Stimulated activated memory B cell treated with anti-CD40 and anti-IgM and Interleukin-4, amounts not matched to agents 10 μg/mL and 1 μg/mL and 100 μg/mL, for 72 hours (primary cell): ENCODE measurements at places on chromosomes 4 and X.
A peak's percentile ranks its signal among the peaks of the same experiment; 100 is the strongest.

- no peaks in the 10 kb centered on the region for H3K36me3 ChIP-seq
- H3K27ac ChIP-seq = no peak overlapping the region
- ATAC-seq = no peak
- H3K4me1 ChIP-seq = peaks cover 12% of the 10 kb centered on the region
Observed at GRCh38 chr4:10958226-10958856, 273.8 kb upstream of the CLNK start.

DNA sequence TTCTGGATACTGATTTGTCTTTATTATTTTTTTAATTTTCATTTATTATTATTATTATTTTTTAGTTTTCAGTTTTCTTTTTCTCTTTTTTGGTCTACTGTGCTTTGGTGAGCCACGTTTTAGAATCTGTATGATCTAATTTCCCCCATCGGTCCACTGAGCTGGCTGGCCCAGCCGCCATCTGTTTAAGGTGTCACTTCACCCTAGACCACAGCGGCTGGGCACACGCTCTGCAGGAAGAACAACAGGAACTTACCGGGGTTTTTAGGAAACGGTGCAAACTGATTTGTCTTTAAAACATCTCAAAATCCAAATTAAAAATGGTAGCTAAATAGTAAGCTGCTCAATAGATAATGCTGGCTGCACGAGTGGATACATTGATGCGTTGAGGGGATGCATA, 48.8 kb upstream of the AMOT start:
- H3K27ac ChIP-seq = no peak overlapping the region
- no peaks in the 10 kb centered on the region for H3K36me3 ChIP-seq
- no peaks in the 10 kb centered on the region for H3K27me3 ChIP-seq
- H3K4me1 ChIP-seq = peaks cover 13% of the 10 kb centered on the region
- no peak for ATAC-seq

DNA sequence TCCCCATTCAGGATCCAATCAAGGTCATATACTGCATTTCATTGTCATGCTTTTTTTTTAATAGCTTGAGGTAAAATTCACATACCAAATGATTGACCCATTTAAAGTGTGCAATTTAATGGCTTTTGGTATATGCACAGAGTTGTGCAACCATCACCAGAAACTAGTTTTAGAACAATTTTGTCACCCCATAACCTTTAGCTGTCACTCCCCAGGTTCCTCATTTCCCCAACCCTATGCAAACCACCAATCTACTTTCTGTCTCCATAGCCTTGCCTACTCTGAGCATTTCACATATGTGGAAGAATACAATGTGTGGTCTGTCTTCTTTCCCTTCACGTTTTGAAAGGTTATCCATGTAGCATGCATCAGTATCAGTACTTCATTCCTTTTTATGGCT, 1.4 kb upstream of the SMAD1 start:
- peak overlapping the region; percentile 70 for H3K4me3 ChIP-seq
- H3K4me1 ChIP-seq = peaks cover 12% of the 10 kb centered on the region
- no peaks in the 10 kb centered on the region for H3K36me3 ChIP-seq
- ATAC-seq = peak; percentile 31
- no peak overlapping the region for H3K27ac ChIP-seq
- H3K27me3 ChIP-seq = peaks cover 61% of the 10 kb centered on the region

- H3K27me3 ChIP-seq = no peaks in the 10 kb centered on the region
- peaks cover 42% of the 10 kb centered on the region for H3K36me3 ChIP-seq
- H3K27ac ChIP-seq = no peak overlapping the region
- H3K4me3 ChIP-seq = no peak overlapping the region
- H3K4me1 ChIP-seq = no peaks in the 10 kb centered on the region
Observed at GRCh38 chr4:13355111-13355880, 128.8 kb downstream of the RAB28 start.

DNA sequence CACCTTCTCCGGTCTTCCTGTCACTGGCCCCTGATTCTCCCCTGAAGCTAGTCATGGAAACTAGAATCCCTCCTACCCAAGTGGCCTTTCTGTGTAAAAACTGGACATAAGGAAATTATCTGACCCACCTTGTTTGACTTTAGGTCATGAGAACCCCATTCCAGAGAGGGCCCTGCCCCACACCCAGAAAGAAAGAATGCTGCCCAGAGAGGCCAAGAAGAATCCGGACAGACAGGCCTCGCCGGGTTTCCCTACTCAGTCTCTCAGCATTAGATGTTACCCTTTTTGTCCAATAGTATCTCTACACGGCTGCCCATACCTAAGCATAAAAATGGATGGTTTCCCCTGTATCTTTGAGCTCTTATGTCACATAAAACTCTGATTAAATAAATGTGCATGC, 83.3 kb upstream of the HELT start:
- no peak overlapping the region for H3K4me3 ChIP-seq
- H3K4me1 ChIP-seq = no peaks in the 10 kb centered on the region
- no peaks in the 10 kb centered on the region for H3K36me3 ChIP-seq

GRCh38 chr4:159296061-159296460, 193.2 kb downstream of the RAPGEF2 start:
- no peaks in the 10 kb centered on the region for H3K27me3 ChIP-seq
- H3K4me3 ChIP-seq = no peak overlapping the region
- peaks cover 12% of the 10 kb centered on the region for H3K4me1 ChIP-seq
- H3K36me3 ChIP-seq = peaks cover 11% of the 10 kb centered on the region

- no peak overlapping the region for H3K4me3 ChIP-seq
- peaks cover 5% of the 10 kb centered on the region for H3K4me1 ChIP-seq
- peaks cover 10% of the 10 kb centered on the region for H3K36me3 ChIP-seq
- ATAC-seq = no peak
- no peak overlapping the region for H3K27ac ChIP-seq
Observed at GRCh38 chrX:154452823-154453222, 5.3 kb upstream of the PLXNA3 start.

- no peaks in the 10 kb centered on the region for H3K4me1 ChIP-seq
- H3K27me3 ChIP-seq = no peaks in the 10 kb centered on the region
- no peak for ATAC-seq
- H3K27ac ChIP-seq = no peak overlapping the region
Observed at GRCh38 chr4:147633643-147634042, 16.4 kb downstream of the TMEM184C start.

DNA sequence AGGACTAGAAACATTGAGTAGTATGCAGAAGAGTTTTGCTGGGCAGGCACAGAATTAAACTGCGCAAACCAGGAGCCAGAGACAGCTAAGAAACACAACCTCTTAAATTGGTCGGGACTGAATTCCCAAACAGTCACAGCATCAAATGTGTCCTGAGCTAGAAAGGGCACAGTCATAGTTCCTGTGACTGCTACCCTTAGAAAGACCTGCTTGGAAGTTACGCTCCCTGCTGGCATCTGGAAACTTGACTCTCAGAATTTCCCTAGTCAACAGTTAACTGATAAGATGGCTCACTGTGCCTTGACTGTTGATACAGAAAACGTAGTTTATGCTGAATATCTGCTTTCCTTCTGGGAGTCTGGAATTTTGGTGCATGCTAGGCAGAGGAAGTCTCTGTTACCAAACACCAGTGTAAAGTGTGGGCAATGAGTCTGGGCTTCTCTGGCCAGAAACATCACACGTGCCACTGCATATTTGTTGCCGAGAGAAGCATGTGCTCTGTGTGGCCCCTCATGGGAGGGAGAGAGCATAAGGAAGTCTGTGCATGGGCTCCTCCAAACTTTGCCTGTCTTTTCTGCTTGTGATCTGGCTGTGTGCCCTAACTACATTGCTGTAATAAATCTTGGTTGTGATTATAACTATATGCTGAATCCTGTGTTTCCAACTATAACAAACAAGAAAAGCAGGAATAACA, 11.6 kb upstream of the EOLA2 start:
- no peaks in the 10 kb centered on the region for H3K27me3 ChIP-seq
- no peak overlapping the region for H3K4me3 ChIP-seq
- H3K4me1 ChIP-seq = no peaks in the 10 kb centered on the region
- H3K27ac ChIP-seq = no peak overlapping the region

- peak overlapping the region; percentile 97 for H3K27ac ChIP-seq
- H3K4me3 ChIP-seq = peak overlapping the region; percentile 89
- peaks cover 11% of the 10 kb centered on the region for H3K36me3 ChIP-seq
- H3K27me3 ChIP-seq = no peaks in the 10 kb centered on the region
- peaks cover 18% of the 10 kb centered on the region for H3K4me1 ChIP-seq
- ATAC-seq = no peak
Observed at GRCh38 chrX:154020536-154021115, 924 bp upstream of the IRAK1 start.

DNA sequence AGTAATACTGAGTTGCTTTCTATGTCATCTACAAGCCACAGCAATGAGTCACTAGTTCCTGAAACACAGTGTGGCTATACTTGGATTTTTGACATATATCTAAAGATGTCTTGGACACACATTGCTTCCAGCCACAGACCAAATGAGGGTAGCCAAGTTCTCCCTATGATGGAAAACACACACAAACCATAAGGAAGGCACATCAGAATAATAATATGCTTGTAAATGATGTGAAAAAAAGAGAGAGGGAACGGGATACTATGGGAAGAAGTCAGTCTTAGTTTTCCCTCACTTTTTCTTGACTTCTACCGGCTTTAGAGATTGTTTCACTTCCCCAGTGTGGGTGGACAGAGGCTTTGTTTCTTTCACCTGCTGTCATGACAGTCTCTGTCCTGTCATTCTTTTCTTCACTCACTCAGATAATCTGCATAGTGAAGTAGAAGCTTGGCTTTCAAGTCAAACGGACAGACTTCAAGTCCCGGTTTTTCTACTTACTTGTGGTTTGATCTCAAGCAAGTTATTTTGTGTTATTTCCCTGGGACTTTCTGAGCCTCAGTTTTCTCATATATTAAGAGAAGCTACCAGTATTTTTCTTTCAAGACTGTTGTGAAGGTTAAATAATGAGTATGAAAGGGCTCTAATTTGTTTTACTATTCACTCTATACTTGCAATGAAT, 34.7 kb downstream of the P2RY10 start:
- H3K36me3 ChIP-seq = peaks cover 18% of the 10 kb centered on the region
- no peaks in the 10 kb centered on the region for H3K27me3 ChIP-seq
- peak overlapping the region; percentile 86 for H3K27ac ChIP-seq

DNA sequence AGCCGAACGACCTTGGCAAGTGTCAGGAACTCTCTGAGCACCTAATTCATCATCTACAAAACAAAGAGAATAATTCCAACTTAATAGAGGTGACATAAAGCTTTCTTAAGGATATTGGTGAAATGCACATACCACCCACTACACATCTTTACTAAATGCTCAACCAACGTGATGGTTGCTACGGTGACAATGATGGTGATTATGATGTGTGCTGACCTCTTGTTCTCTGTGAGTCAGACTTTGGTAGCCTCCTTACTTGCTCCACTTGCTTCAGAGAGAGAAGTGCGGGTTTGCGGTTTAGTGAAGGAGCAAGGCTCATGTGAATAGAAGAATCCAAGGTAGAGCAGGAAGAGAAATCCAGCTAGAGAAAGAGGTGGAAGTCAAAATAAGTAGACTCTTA, 52.8 kb upstream of the CLNK start:
- ATAC-seq = no peak
- H3K27me3 ChIP-seq = no peaks in the 10 kb centered on the region
- H3K4me3 ChIP-seq = no peak overlapping the region
- H3K4me1 ChIP-seq = peaks cover 32% of the 10 kb centered on the region
- H3K27ac ChIP-seq = peak overlapping the region; percentile 66

DNA sequence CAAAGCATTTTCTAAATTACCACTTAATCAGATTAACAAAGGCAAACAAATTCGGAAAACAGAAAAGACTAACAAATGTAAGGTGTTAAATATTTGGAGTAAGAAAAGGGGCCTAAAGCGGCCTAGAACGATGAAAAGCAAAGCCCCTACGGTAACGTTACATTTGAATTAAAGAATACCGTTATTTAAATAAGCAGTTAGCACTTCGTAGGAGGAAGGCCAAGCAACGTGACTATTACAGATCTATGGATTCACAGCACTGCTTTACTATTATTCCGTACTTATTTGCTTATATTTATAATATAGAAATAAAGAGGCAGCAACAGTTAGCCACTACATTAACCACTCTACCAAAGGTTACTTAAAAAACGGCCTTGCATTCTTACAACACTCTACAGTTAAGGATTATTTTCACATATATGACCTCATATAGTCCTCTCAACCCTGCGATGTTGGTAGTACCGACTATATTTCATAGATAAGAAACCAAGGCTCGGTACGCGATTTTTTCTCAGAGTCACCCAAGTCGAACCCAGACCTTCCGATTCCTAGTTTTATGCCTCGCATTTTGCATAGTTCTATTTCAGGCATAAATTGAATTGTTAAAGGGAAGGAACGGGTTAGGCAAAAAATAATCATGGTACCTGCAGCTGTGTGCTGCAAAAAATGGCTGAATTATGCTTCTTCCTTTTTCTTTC, 2.9 kb downstream of the KLHL15 start:
- H3K27ac ChIP-seq = peak overlapping the region; percentile 78
- ATAC-seq = no peak
- peaks cover 21% of the 10 kb centered on the region for H3K4me1 ChIP-seq
- H3K27me3 ChIP-seq = no peaks in the 10 kb centered on the region
- H3K36me3 ChIP-seq = no peaks in the 10 kb centered on the region

- H3K27me3 ChIP-seq = peaks cover 8% of the 10 kb centered on the region
- no peak for ATAC-seq
- peaks cover 4% of the 10 kb centered on the region for H3K36me3 ChIP-seq
- H3K4me3 ChIP-seq = no peak overlapping the region
- H3K4me1 ChIP-seq = peaks cover 12% of the 10 kb centered on the region
Observed at GRCh38 chrX:54695231-54695630, 102.8 kb downstream of the ITIH6 start.

DNA sequence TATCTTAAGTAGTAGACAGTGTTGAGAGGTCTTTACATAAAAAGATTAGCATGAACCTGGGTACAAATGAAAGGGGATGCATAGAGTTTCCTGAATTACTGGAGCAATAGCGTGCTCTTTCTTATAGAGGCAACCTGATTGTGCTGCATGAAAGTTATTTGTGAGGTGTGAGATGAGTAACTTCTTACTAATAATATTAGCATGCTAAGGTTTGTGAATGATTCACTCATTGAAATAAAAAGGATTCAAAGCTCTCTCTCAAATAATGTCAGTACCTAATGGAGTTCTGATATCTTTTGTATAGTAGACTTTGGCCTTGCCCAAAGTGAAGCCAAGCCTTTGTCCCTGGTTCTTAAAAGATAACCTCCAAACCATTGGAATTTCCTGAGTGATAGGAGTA, 131.0 kb upstream of the CXXC4 start:
- H3K4me1 ChIP-seq = no peaks in the 10 kb centered on the region
- H3K27ac ChIP-seq = no peak overlapping the region
- H3K27me3 ChIP-seq = no peaks in the 10 kb centered on the region
- no peak overlapping the region for H3K4me3 ChIP-seq
- no peak for ATAC-seq
